ENCODE measurements at places on chromosomes 13 and 19. TPM values are rescaled to one million over a fixed set of nuclear protein-coding genes. Genes with fewer than 3 reads are reported as not detected.

Gene ASPDH
- not detected for total RNA-seq

Gene NCAN
- total RNA-seq: 0.42 TPM

Gene SERPINE3
- total RNA-seq: 0.16 TPM

Gene ACTMAP
- 0.79 TPM for total RNA-seq
